Stimulated activated memory B cell treated with anti-CD40 and anti-IgM and Interleukin-4, amounts not matched to agents 10 μg/mL and 1 μg/mL and 100 μg/mL, for 72 hours (primary cell): ENCODE measurements at places on chromosomes 12 and 14.

DNA sequence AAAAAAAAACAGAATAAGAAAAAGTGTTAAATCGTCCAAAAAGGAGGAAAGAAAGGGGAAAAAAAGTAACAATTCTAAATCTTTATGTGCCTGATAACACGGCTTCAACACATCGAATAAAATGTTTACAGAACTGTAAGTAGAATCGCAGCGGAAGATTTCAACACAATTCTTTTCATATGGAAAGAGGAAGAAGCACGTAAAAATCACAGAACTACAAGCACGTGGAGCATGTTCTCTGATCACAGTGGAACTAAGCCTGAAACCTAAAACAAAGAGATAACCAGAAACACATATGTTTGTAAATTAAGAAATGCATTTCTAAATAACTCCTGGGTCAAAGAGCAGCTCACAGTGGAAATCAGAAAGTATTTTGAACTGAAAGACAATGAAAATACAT lies 8.7 kb downstream of the CLEC7A start:
- no peak for ATAC-seq

DNA sequence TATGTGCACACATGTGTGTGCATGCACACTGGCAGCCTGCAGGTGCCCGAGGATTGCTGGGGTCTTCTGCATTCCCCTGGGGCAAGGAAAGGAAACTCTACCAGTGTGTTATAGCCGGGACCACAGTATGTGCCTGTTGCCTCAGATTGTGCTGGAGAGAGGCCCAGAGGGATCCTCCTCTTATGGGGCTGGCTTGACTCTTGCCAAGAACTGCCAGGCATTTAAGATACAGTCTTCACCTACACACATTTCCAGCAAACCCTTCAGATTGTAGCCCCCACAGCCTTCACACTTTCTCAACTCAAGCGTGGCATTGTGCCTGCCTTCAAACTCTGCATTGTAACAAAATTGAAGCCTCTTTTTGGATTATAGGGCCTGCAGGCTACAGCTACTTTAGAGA lies 176.7 kb upstream of the DYRK2 start:
- no peak for ATAC-seq

DNA sequence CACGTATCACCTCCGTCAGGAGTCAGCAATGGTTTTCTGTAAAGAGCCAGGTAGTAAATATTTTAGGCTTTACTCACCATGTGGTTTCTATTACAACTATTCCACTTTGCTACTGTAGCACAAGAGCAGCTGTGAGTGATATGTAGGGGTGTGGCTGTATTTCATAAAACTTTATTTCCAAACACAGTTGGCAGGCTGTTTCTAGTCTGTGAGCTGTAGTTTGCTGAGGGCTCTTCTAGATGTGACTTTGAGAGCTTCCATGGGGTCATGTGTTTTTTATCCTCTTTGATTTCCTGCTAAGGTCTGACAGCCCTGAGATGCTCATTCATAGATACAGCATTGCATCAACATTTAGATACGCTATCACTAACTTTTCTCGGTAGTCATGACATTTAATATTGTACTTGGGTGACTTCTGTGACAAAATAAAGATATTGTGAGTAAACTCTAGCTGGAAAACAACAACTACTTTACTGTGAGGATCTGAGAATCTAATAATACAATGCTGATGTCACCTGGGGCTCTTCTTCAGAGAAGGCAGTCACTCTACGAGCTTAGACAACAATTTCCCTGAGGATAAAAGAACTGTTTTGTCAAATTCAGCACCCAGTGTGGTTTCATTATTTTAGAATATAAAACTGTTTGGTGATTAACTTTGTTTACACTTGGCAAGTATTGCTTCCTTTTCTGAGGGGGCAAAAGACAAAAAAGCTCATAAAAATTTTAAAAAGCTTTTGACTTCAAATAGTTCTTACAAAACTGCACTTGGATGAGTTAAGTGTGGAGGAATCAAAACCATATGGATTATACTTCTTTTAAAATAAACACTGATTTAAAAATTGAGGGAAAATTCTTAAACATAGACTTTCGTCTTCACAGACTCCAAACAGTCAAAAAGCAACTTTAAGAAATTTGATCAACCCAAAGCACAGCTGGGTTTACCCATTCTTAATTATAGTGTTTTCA lies 231.2 kb upstream of the DCN start:
- ATAC-seq: no peak

DNA sequence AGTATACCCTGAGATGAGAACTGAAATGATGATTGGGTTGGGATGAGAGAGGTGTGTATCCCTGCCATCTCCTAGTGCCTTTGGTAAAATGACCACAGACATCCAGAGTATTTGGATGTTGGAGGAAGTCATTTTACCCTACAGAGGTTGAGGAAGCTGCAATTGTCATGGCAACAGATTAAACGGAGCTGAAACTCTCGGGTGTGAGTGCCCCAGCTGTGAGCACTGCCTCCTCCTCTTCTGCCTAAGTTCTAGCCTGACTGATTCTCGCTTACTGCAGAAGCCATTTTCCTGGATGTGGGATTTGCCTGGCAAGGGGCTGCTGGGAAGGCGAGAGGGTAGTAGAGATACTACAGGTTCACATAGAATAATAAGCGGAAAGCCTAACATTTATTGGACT lies 10.3 kb upstream of the PPP4R4 start:
- no peak for ATAC-seq
